Stimulated activated CD8-positive, alpha-beta memory T cell treated with anti-CD3 and anti-CD28 coated beads, Interleukin-7, amount 100 ng/mL, for 1 hour (primary cell): ENCODE measurements at places on chromosomes 1 and 21.

DNA sequence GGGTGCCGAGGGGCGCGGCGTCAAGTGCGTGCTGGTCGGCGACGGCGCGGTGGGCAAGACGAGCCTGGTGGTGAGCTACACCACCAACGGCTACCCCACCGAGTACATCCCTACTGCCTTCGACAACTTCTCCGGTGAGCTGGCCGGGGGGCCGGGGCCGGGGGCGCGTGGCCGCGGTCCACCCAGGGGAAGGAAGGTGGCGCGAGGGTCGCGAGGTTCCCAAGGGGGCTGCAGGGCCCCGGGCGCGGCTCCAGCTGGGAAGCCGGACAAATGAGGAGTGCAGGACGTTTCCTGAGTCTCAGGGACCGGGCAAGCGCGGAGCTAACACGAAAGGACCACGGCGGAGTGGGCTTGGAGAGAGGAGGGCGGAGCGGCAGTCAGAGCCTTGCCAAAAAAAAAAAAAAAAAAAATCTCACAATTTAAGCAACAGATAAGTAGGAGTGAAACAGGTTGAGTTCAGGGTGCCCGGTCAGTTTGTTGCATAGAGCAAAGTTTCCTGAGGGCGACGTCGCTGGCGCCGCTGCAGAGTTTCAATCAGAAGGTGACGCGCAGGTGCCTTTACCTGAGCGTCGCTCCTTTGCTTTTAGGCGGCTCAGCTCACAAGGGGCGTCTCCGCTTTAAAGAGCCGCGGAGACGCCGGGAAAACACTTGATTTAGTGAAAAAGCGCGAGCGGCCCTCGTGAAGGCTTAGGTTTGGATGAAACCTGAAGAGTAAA, 750 bp downstream of the RHOU start:
- DNase-seq: no peak

DNA sequence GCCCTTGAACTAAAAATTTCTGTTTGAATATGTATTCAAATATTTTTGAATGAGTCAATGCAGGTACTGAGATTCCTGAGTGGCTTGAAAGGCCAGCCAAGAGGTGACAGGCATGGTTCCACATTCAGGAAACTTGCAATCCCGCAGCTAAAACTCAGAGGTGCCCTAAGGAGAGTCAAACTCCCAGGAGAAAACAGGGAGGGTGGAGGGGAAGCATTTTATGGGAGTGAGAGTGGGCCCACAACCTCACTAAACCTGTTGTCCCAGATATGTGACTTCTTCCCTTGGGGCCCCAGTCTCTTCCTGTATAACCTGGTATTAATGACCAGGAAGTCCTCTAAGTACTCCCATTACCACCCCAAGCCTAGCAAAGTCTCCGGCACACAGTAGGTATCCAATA, 189.6 kb downstream of the PLPP3 start:
- DNase-seq: no peak

GRCh38 chr1:235649368-235650163, at the start of gene GNG4:
Gene GNG4 (minus strand): TSS chr1:235649784. CDS start chr1:235583838, 65,946 bp downstream.
- DNase-seq: no peak

DNA sequence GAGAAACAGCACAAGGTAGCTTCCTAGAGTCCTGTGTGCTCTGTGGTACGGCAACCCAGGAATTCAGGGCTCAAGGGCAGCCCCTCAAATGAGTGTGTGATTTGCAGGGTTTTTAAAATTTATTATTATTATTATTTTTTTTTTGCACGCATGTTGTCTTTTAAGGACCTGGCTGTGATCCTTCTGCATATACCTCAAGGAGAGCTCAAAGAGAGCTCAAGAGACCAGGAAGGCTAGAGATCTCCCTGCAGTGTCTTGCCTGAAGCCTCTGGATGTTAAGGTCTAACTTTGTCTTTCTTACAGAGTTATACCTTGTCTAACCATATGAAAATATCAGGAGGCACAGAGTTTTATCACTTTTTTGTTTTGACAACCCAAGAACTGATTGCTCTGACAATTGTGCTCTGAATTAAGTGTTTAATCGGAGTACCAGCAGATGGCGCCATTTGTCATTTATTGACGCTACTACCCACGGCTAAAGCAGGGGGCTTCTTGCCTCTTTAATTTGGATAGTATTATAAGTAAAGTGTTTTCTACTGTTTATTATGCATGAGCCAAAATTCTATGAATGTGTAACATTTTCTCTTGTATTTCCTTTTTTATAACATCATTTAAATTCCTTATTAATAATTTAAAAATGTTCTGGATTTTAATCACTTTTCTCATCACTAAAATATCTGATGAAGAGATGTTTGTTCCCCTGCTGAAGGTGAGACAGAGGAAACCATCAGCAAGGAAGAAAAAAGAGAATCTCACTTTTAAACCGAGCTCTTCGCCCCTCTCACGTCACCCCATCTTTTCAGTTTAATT, 35.8 kb upstream of the LMO4 start:
- DNase-seq: peak; percentile 24

DNA sequence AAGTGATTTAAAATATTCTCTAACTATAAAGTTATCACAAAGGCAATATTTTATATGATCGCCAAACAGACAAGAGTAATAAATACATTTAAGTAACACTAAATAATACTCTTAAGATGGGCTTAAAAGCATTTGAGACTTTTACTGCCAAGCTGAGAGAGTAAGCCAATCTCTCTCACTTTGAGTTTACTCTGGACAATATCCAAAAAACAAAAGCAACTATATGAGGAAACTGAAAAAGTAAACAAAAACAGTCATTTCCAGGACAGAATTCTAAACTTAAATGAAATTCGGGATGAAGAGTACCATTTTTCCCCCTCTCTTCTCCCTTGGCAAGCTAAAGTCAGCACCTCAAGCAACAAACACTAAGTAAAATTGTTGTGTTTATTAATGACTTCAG, 173.2 kb downstream of the COP1 start:
- DNase-seq: no peak

GRCh38 chr1:201348211-201348566, 29.3 kb downstream of the TNNT2 start:
- no peak for DNase-seq

DNA sequence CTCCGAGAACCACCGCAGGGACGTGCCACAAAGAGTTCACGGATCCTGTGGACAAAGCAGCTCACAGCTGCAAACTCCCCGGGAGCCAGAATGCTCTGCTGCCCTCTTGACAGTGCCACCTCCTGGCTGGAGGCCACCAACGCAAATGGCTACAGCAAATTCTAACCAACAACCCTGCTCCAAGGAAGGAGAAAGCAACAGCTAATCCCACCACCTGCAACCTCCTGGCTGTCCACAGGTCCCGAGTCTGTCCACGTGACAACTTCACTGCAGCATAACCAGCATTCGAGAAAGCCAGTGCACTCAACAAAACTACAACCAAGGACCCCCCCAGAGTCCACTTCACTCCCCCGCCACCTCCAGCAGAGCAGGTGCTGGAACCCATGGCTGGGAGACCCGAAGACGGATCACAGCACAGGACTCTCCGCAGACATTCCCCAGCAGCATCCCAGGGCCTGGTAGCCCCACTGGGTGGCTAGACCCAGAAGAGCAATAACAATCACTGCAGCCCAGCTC, 17.3 kb downstream of the POFUT2 start:
- DNase-seq: no peak

- DNase-seq: no peak
Observed at GRCh38 chr1:110011527-110012041, 22.8 kb upstream of the STRIP1 start.

DNA sequence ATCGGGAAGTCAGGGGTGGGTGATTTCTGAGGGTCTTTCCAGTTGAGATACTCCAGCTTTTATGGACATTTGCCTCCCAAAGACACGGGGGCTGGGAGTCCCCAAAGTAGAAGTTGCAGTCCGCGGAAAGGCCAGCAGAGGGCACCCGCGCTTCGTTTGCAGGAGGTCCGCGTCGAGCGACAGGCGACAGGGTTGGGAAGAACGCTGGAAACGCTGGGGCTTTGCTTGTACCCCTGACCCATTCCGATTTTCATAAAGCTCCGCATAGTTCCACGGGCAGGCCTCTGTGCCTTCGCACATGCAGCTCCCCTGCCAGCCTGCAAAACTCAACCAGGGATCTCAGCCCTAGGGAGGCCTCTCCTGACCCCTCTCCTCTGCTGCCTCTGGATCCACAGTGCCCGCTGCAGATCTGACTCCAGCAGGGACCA, 44.2 kb upstream of the LAPTM5 start:
- DNase-seq: peak; percentile 73

DNA sequence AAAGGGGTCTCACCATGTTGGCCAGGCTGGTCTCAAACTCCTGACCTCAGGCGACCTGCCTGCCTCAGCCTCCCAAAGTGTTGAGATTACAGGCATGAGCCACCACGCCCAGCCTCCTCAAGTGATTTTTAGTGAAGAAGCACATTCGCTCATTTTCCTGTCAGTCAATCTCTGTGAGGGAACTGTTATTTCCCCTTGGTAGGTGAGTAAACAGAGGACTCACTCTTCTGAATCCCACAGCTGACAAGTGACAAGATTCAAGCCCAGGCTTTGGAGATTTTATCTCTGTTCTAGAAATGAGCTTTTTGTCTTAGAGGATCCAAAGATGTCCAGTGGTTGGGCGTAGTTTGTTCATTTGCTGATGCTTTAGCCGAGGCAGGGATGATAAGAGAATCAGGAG, 43.9 kb upstream of the TACSTD2 start:
- DNase-seq: no peak

GRCh38 chr1:225851805-225852204, 30.4 kb downstream of the TMEM63A start:
- no peak for DNase-seq

- no peak for DNase-seq
Observed at GRCh38 chr1:221672239-221672645, 69.6 kb downstream of the DUSP10 start.

GRCh38 chr1:157218671-157219070, 80.5 kb upstream of the ETV3 start:
- DNase-seq: no peak

- DNase-seq: no peak
Observed at GRCh38 chr1:47596328-47596727, 158.5 kb downstream of the FOXD2 start.

GRCh38 chr1:110786802-110787327, 86.1 kb upstream of the CD53 start:
- DNase-seq: no peak

GRCh38 chr1:44571712-44572571, 102.3 kb downstream of the TMEM53 start:
- DNase-seq: no peak
